CD4-positive, alpha-beta T cell treated with Interleukin-6 at 100 ng/mL for 8 hours (primary cell): ENCODE measurements at places on chromosomes 4 and X.

GRCh38 chr4:41346306-41347061 lies 89.8 kb downstream of the UCHL1 start:
- DNase-seq: no peak

DNA sequence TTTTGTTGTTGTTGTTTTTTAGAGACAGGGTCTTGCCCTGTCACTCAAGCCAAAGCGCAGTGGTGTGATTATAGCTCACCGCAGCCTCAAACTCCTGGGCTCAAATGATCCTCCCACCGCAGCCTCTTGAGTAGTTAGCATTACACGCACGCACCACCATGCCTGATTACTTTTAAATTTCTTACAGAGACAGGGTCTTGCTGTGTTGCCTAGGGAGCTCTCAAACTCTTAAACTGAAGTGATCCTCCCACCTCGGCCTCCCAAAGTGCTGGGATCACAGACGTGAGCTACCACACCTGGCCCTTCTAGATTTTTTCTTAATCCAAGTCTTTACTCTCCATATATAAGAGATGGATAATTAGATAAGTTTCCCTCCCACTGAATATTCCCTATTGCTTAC lies 29.2 kb downstream of the FNIP2 start:
- no peak for DNase-seq

DNA sequence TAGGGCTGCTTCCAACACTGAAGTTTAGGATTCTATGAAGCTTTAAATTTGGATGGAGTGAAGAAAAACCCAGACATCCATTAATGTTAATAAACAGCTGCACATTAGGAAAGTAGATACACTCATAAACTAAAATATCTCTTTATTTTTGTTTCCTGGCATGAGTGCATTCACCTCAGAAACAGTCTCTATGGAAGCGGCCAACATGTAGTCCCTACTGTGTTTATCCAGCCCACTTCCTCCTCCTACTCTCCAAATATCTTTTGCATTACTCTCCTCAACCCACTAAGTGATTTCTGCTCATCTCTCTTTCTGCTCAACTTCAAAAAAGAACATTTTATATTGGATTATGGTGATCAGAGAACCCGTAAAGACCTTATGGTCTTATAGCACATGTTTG lies 180.3 kb upstream of the MXRA5 start:
- DNase-seq: no peak

GRCh38 chr4:5638976-5639375 lies 69.4 kb downstream of the EVC2 start:
- DNase-seq: no peak

DNA sequence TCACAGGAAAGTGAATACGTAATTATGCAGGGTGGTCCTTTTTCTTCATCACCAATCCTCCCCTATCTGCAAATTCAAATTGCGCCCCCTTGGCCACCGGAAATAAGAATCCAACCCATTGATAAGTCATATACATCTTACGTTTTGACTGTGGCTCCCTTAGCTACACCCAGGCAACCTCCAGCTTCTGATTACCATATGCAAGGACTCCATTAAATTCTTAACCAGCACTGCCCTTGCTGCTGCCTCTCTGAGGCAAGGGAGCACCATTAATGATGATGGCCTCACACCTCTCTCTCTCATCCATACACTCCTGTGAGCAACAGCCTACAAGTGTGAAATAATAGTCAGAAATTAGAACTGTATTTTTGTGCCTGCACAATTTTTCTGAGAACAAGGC lies 106.0 kb upstream of the NOCT start:
- DNase-seq: no peak

GRCh38 chr4:133147286-133147821 lies 1.7 kb upstream of the PCDH10 start:
- no peak for DNase-seq

DNA sequence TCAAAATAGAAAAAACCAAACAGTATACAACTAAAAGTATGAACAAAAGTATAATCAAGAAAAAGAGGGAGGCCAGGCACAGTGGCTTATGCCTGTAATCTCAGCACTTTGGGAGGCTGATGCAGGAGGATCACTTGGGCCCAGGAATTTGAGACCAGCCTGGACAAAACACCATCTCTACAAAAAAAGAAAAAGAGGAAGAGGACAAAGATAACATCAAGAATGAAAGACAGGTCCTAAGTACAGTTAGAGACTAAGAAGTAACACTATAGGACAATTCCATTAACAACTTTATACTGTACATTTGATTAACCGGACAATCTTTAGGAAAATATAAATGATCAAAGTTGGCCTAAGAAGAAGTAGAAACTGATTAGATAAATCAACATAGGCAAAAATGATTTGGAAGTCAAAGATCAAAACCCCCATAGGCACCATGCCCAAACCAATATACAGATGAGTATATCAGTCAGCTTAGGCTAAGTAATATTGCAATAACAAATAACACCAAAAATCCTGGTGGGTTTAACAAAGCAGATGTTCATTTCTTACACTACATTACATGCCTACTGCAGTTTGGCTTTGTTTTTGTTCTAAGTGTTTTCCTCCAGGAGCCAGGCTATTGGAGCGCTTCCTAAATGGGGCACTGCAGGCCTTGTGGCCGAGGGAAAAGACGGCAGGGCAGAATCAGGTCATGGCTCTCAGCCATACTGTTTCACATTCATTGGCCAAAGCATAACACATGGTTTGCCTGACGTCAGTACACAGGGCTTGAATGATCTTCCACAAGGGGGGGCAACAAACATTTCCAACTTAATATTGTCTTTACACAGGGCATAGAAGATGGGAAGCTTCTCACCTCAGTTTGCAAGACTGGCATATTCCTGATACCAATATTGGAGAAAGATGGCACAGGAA lies 42.2 kb upstream of the HGFAC start:
- no peak for DNase-seq

- no peak for DNase-seq
These were observed at the start of gene SLITRK2 for GRCh38 chrX:145817331-145818185. TSS of gene SLITRK2 (plus strand) at chrX:145817829. CDS start at chrX:145822426, 4,597 bp downstream.

GRCh38 chr4:104938624-104939023 lies 208.1 kb upstream of the TET2 start:
- peak; percentile 21 for DNase-seq

- DNase-seq: no peak
These were observed 21.1 kb upstream of the CXCL2 start for GRCh38 chr4:74120086-74120485.

GRCh38 chr4:17642398-17642783 lies 27.9 kb downstream of the MED28 start:
- DNase-seq: no peak

GRCh38 chrX:112830540-112830939 lies 10.1 kb downstream of the AMOT start:
- no peak for DNase-seq
